Upper lobe of left lung (tissue), 6 donors: ENCODE measurements at places on chromosomes 5 and 9.

DNA sequence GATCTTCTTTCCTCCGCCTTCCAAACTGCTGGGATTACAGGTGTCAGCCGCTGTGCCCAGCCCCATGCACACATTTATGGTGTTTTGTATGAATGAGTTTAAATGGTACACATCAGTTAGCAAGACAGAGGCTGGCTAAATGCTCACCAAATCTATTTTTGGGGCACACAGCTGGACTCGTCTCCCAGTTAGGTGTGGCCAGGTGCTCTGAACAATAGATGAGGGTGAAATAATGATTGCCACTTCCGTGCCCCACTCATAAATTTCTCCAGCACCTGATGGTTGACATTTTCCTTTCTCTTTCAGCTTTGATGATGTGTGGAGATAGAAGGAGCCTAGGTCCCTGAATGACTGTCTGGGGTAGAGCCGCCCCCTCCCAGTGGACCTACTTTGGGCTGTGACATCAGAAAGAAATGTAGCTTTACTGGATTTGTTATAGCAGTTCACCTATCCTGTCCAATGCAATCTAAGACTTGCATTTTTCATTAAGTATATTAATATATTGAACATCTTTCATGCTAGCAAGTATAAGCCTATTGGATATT, 8.6 kb upstream of the RAPGEF1 start:
- no peak for DNase-seq

DNA sequence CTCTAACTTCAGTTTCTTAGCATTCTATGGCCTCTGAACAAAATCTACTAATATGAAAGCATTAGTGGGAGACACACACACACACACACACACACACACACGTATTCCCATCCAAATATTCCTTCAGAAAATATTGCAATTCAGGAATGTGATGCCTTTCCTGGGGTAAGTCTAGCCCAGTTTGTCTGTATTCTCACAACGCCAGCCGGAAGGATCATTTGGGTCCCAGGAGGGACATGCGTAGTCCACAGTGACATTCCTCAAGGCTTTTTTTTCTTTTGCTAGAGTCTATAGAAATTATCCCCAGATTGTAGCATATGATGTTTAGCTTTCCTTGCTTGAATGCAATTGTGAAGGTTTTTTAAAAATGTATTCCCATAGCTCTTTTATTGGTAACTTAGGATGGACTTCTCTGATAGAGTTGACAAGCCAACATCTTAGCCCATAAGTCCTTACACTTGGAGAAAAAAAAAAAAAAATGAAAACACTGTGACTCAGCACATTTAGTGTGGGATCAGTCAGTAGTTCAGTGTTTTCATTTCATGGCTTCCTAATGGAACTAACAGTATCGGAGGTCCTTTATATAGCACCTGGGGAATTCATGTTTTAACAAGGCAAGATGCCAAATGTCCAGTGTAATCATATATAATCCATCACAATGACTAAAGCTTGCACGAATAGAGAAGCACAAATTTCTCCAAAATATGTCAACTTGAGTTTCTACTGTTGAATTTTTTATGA, 316.5 kb downstream of the DIRAS2 start:
- DNase-seq: no peak

DNA sequence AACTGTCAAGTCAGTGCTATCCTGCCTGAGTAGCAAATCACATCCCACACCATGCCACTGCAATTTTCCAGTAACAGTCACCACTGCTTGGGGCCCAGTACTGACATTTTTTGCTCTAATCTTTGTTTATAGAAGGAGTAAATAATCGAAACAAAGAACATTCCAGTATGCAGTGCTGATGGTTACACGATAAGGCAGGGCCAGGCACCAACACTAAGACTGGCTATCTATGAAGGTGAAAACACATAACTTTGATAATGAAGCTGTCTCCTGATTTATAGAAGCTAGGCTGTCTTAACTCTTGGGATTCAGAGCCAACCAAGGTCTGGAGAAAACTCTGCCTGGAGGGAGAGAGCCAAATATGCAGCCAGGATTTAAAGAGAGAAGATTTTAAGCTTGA, 365.3 kb downstream of the BNC2 start:
- no peak for DNase-seq

DNA sequence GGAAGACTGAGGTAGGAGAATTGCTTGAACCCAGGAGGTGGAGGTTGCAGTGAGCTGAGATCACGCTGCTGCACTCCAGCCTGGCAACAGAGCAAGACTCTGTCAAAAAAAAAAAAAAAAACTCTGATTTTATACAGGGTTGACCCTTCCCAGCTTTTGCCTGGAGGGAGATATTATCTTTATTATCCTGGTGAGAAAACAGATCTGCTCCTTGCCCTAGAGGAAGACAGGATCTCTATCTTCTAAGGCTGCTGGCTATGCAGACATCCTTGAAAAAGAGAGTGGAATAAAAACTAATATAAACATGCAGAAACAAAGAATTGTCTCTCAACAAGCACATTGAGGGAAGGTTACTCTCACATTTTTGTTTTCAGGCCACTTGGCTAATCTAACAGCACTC, 1503.4 kb upstream of the WWC1 start:
- no peak for DNase-seq

GRCh38 chr9:27280860-27281259, 16.1 kb downstream of the EQTN start:
- DNase-seq: no peak

DNA sequence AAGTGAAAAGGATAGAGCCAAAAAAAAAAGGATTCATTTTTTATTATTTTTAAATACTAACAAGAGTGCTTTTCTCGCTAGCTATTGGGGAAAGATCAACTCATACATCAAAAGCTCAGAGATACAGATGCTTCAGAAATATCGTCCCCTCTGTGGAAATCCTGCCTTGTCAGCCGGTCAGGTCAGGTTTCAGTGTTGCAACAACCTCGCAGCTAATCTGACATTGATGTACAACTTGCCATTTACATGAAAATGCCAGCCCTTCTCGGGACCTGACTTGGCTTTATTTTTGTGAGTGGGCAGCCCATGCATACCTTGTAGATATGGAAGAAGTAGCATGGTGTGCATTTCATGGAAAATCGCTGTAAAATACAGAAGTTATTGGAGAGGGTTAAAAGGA, 358.8 kb upstream of the ADAMTS16 start:
- DNase-seq: no peak

DNA sequence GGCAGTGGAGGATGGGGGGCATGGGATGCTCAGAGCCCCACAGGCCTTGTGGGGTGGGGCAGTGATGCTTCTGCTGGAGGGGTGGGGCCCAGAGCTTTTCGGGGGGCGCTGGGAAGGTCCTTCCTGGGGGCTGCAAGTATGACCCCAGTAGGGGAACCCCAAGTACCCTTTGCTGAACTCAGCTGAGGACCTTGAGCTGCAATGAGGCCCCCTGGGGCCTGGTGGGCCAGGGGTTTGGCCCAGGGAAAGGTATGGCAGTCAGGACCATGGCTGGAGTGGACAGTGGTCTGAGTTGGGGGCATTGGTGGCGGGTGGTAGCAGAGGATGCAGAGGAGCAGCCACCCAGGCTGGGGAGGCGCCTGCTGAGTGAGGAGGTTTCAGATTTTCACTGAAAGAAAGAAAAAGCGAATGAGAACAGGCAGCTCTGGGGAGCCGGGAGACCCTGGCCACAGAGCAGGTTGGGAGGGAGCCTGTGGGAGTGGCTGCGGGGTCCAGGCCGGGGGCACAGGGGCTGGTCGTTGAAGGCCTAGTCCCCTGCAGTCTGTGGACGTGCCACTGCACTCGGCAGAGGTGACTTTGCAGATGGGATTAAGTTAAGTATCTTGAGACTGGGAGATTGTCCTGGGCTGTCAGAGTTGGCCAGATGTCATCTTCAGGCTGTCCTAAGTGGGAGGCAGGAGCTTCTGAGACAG, 19.2 kb downstream of the WNK2 start:
- no peak for DNase-seq

GRCh38 chr5:13956471-13956870, 12.0 kb upstream of the DNAH5 start:
- no peak for DNase-seq

DNA sequence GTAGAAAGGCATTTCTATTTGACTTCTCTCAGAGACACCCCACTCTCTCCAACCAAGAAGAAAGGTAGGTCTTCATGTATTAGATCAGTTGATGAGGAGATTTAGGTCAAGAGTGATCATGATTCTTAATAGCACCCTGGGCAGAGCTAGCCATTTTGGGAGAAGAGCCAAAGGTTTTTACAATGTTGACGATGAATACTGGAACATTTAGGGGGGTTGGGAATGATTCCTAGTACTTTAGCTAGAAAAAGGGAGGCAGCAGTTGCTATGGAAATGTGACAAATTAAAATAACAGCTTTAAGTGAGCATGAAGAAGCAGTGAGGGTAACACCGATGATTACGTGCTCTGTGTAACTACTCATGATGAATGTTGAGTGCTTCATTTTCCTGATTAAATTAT, 9.5 kb upstream of the RPS23 start:
- no peak for DNase-seq

GRCh38 chr5:138725153-138725817, 27.9 kb upstream of the CTNNA1 start:
- no peak for DNase-seq

DNA sequence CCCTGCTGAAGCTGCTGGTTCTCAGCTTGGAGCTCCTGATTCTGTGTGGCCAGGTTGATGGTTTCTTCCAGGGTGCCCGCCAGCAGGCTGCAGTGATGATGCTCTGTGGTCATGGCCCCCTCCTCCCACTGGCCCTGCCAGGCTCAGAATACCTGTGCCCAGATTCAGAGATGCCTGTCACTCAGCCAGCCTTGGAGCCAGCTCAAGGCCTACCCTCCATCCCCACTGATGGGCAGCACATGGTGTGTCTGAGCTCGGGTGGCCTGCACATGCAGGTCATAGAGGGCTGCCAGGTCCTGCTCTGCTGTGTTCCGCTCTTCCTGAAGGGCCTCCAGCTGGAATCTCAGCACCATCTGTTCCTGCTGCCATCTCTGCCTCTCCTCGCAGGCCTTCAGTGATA, 5.4 kb downstream of the SLC35A4 start:
- DNase-seq: no peak

- no peak for DNase-seq
These were observed 97.9 kb upstream of the MAMDC2 start for GRCh38 chr9:69945671-69946141.

- no peak for DNase-seq
These were observed 363.6 kb upstream of the CYLC2 start for GRCh38 chr9:102631559-102631958.

- no peak for DNase-seq
These were observed 75.8 kb downstream of the KCNIP1 start for GRCh38 chr5:170579601-170580000.

DNA sequence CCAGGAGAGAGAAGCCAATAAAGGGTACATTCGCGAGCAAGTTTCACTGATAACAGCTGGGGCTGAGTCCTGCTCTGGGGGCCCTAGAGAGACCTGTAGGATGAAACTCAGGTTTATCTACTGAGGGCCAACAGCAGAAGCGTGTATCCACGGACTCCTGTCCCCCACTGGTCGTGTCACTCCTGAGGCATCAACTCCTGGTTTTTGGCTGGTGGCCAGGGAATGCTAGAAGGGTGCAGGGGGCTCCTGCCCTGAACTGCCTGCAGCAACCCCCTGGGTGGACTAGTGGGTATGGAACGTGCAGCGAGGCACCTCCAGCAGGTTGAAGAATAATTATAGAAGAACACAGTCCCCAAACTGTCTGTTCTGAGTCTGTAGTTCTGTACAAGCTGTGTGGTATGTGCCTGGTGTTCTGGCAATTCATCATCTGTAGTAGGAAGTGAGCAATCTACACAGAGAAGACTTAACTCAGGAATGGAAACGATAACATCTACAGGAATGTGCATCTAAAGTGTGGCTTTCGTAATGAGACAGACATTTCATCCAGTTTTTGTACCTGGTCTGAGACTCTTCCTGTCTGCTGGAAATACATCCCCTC, 64.5 kb upstream of the GNA14 start:
- DNase-seq: no peak

- no peak for DNase-seq
These were observed 12.9 kb upstream of the ERBIN start for GRCh38 chr5:65913519-65913918.

GRCh38 chr5:53871050-53871449, 310.6 kb downstream of the NDUFS4 start:
- DNase-seq: no peak

DNA sequence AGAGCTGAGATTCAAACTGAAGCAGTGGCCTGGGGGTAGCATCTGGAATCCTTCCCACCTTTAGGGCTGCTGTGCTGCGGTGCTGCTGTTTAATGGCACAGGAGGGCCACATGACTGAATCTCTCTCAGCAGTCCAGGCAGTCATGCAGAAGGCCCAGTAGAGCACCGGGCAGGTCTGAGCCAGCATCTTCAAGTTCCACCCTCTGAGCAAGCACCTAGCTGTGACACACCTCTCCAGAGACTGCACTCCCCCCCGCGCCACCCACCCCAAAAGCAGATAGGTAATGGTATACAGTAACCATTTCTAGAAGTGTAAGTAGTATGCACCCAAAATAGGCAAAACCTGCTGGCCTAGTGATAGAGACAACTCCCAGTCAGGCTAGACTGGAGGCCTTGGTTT, 8.2 kb downstream of the IL4 start:
- DNase-seq: no peak

GRCh38 chr9:36164989-36165388, 4.2 kb upstream of the CCIN start:
- DNase-seq: no peak
